H1 (cell line): ENCODE measurements at places on chromosomes 7 and 10.
A peak's percentile ranks its signal among the peaks of the same experiment; 100 is the strongest.

DNA sequence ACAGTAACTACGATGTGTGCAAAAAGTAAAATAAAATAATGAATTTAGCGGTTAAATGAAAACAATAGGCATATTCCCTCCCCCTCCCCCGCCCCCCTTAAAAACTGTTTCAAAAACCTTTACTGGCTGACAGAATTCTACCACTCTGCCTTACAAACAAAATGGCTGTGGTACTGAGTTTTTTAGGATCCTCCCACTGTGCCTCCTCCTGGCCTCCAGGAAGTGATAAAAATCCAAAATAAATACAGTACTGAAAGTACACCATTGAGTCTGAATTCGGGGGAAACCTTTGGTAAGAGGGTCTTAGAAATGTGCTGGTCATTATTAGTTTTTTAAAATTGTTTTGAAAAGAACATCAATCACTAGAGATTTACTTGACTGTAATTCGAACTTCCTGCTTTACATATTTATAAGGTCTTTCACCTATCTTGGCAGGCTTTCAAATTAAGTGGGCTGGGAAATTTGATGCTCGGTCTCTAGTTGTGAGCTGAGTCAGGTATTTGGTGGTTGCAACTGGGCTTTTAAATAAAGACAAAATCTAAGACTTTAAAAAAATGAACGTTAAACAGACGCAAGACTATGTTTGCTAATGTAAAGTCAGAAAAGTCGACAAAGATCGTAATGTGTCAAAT lies 32.5 kb upstream of the EPC1 start:
- peak overlapping the region; percentile 72; the same call in 1 of the 2 replicates for H3K27ac ChIP-seq
- no peaks in the 10 kb centered on the region for H3K27me3 ChIP-seq
- peak overlapping the region; percentile 87 for H3K4me3 ChIP-seq
- H3K4me1 ChIP-seq = peaks cover 5% of the 10 kb centered on the region
- no peaks in the 10 kb centered on the region for H3K36me3 ChIP-seq

GRCh38 chr10:132610071-132610701 lies 72.6 kb downstream of the INPP5A start:
- H3K27me3 ChIP-seq = no peaks in the 10 kb centered on the region
- no peak overlapping the region for H3K27ac ChIP-seq
- no peak for DNase-seq

DNA sequence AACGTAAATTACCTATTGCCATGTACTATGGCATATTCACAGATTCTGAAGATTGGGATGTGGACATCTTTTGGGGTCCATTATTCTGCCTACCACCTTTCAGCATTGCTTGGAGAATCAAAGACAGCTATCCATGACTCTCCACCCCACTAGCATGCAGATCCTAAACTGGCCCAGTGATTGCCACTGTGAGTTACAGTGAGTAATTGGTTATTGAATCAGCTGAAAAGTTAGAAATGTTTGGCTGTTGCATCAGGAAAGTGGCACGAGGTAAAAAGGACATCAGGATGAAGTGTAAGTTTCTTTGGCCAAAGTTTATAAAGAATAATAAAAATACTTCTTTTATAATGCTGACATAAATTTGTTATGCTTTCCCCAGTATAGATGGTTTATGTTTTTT lies 148.2 kb upstream of the ETV1 start:
- no peaks in the 10 kb centered on the region for H3K4me1 ChIP-seq
- H3K27ac ChIP-seq = no peak overlapping the region
- no peaks in the 10 kb centered on the region for H3K27me3 ChIP-seq
- no peaks in the 10 kb centered on the region for H3K36me3 ChIP-seq

- H3K4me1 ChIP-seq = no peaks in the 10 kb centered on the region; the same call in 1 of the 2 replicates
- no peak for DNase-seq
- no peak overlapping the region for H3K4me3 ChIP-seq
- H3K36me3 ChIP-seq = no peaks in the 10 kb centered on the region
- H3K27me3 ChIP-seq = no peaks in the 10 kb centered on the region
Observed at GRCh38 chr10:63106111-63106755, 26.9 kb upstream of the NRBF2 start.

- H3K4me3 ChIP-seq = no peak overlapping the region
- H3K4me1 ChIP-seq = peaks cover 9% of the 10 kb centered on the region
- H3K27ac ChIP-seq = no peak overlapping the region
- no peaks in the 10 kb centered on the region for H3K36me3 ChIP-seq
- no peak for DNase-seq
Observed at GRCh38 chr7:18505870-18506460, 10.4 kb downstream of the HDAC9 start.

GRCh38 chr7:130379019-130379418 lies 1.3 kb upstream of the CPA1 start:
- no peaks in the 10 kb centered on the region for H3K4me1 ChIP-seq
- H3K4me3 ChIP-seq = no peak overlapping the region
- H3K27me3 ChIP-seq = no peaks in the 10 kb centered on the region
- DNase-seq = no peak

DNA sequence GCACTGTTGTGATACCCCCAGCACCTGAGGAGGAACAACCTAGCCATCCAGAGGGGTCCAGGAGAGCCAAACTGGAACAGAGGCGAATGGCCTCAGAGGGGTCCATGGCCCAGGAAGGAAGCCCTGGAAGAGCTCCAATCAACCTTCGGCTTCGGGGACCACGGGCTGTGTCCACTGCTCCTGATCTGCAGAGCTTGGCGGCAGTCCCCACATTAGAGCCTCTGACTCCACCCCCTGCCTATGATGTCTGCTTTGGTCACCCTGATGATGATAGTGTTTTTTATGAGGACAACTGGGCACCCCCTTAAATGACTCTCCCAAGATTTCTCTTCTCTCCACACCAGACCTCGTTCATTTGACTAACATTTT lies 1.6 kb upstream of the CASP2 start:
- H3K4me1 ChIP-seq = peaks cover 14% of the 10 kb centered on the region
- peaks cover 10% of the 10 kb centered on the region for H3K27me3 ChIP-seq
- DNase-seq = no peak
- no peak overlapping the region for H3K4me3 ChIP-seq
- H3K27ac ChIP-seq = no peak overlapping the region

DNA sequence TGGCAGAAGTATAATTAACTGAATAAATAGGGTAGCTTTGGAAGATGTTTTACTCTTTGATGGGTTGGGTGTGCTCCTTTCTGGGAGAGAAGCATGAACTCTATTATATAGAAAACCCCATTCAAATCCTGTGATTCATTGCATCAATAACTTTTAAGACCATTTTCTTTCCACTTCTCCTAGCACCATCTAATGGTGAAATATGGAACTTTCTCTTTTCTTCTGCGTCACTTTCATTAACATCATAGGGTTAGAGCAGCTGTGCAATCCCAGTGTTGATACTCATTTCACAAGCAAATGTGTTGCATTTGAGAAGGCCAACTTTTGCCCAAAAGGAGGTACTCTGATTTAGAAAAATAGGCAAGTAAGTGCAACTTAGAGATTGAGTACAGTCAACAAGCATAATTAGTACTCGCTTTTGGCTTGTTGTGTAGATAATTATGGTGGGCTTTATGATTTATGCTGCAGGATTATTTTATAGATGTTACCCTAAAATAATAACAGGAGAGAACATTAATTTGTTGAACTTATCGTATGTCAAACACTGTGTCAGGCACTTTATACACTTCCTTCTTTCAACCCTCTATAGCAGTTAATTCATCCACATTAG lies 92.9 kb downstream of the CPED1 start:
- H3K27me3 ChIP-seq = no peaks in the 10 kb centered on the region; the same call in 1 of the 2 replicates
- H3K27ac ChIP-seq = no peak overlapping the region
- no peaks in the 10 kb centered on the region for H3K36me3 ChIP-seq
- H3K4me1 ChIP-seq = no peaks in the 10 kb centered on the region
- no peak overlapping the region for H3K4me3 ChIP-seq

DNA sequence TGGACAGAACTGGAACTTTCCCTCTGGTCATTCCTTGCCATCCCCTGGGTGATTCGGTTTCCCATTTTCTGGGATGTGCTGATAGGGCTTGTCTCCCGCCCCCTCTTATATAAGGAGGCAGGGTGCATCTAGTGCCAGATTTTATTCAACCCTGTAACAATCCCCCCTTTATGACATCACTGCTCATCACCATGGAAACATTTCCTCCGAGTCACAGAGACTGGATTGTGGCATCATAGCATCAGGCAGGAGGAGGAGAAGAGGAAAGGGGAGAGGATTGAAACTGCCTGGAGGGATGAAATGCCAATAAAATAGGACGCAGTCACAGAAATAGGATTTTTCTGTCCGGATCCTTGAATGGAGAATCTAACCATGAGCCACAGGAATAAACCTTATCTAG lies 25.0 kb downstream of the SORCS3 start:
- H3K4me3 ChIP-seq = no peak overlapping the region
- no peaks in the 10 kb centered on the region for H3K36me3 ChIP-seq
- no peak overlapping the region for H3K27ac ChIP-seq
- DNase-seq = no peak
- no peaks in the 10 kb centered on the region for H3K27me3 ChIP-seq

GRCh38 chr10:114223066-114223465 lies 16.0 kb upstream of the VWA2 start:
- no peak for DNase-seq
- no peak overlapping the region for H3K27ac ChIP-seq
- no peaks in the 10 kb centered on the region for H3K36me3 ChIP-seq
- no peaks in the 10 kb centered on the region for H3K27me3 ChIP-seq

GRCh38 chr7:151657173-151657572 lies 137.5 kb upstream of the RHEB start:
- DNase-seq = no peak
- no peaks in the 10 kb centered on the region for H3K27me3 ChIP-seq
- no peak overlapping the region for H3K4me3 ChIP-seq
- no peaks in the 10 kb centered on the region for H3K36me3 ChIP-seq

DNA sequence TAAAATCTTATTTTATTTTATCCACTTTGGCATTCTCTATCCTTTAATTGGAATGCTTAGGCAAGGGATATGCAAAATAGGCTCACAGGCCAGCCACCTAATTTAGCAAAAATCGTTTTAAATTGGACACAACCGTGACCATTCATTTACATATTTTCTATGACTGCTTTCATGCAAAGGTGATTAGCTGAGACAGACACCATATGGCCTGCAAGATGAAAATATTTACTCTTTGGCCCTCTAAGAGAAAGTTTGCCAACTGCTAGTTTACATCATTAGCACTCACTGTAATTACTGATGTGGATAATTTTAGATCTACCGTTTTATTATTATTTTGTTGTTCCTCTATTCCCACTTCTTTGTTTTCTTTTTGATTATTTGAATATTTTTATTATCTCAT lies 375.5 kb upstream of the LRRTM3 start:
- H3K36me3 ChIP-seq = no peaks in the 10 kb centered on the region
- H3K4me1 ChIP-seq = no peaks in the 10 kb centered on the region
- no peak for DNase-seq
- H3K27me3 ChIP-seq = no peaks in the 10 kb centered on the region
- H3K4me3 ChIP-seq = no peak overlapping the region

DNA sequence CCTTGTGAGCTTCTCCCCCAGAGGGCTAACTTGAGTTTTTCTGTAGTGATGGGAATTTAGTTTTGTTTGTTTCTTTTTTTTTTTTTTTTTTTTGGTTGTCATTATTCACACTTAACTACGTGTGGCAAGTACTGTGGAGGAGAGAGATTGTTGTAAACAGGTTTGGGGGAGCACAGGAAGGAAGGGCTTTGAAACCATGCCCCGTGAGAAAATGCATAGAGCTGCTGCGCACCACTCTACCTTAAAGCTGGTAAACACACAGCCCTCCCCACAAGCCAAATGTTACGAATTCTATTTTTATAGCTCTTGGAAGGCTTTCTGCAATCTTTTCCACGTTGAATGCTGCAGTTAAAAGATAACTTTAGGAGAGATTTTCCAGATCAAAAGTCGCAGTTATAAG lies 76.2 kb downstream of the ZNF22 start:
- H3K4me1 ChIP-seq = peaks cover 13% of the 10 kb centered on the region; the same call in 1 of the 2 replicates
- no peaks in the 10 kb centered on the region for H3K27me3 ChIP-seq
- DNase-seq = no peak
- no peak overlapping the region; the same call in 1 of the 2 replicates for H3K27ac ChIP-seq
- no peak overlapping the region for H3K4me3 ChIP-seq

GRCh38 chr7:81206667-81207360 lies 288.0 kb upstream of the SEMA3C start:
- H3K4me1 ChIP-seq = no peaks in the 10 kb centered on the region
- no peaks in the 10 kb centered on the region for H3K27me3 ChIP-seq
- no peak overlapping the region for H3K27ac ChIP-seq
- no peaks in the 10 kb centered on the region for H3K36me3 ChIP-seq
- no peak overlapping the region for H3K4me3 ChIP-seq

GRCh38 chr10:44926751-44927351 lies 15.7 kb downstream of the TMEM72 start:
- no peaks in the 10 kb centered on the region for H3K36me3 ChIP-seq
- no peak overlapping the region for H3K4me3 ChIP-seq
- no peaks in the 10 kb centered on the region for H3K4me1 ChIP-seq
- DNase-seq = no peak
- H3K27ac ChIP-seq = no peak overlapping the region

- H3K27ac ChIP-seq = no peak overlapping the region
- H3K36me3 ChIP-seq = no peaks in the 10 kb centered on the region
- DNase-seq = no peak
- H3K27me3 ChIP-seq = no peaks in the 10 kb centered on the region
Observed at GRCh38 chr10:23525406-23525805, 86.5 kb downstream of the OTUD1 start.

DNA sequence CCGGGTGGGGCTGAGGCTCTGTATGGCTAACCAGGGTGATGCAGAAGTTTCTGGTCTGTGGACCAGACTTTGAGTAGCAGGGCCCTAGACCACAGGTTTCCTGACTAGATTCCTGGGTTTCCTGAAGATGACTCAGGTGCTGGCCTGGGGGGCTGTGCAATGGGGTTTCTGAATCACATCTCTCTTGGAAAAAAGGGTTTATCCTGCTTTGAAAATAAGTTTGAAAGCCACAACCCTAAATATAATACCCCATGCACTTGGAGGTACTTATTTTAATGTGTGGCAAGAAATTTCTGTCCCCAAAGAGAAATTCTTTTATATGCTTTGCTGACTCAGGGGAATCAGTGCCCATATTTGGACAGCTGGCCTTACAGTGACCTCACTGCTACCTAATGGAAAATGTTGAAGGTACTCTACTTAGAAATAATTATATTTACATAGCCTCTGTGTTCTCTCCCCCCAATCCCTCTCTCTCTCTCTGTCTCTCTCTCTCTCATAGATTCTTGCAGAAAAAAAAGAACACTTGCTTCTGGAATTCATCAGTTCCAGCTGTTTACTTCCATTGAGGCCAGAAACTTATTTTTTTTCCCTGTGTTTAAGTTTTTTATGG lies 184.4 kb upstream of the LYZL2 start:
- no peaks in the 10 kb centered on the region for H3K4me1 ChIP-seq
- no peak overlapping the region for H3K27ac ChIP-seq
- H3K4me3 ChIP-seq = no peak overlapping the region
- no peaks in the 10 kb centered on the region for H3K27me3 ChIP-seq
- DNase-seq = no peak
